ENCODE measurements at places on chromosomes 6 and 20.

- no peak for DNase-seq
Observed at GRCh38 chr20:15297059-15297875, 959.9 kb upstream of the FLRT3 start.

DNA sequence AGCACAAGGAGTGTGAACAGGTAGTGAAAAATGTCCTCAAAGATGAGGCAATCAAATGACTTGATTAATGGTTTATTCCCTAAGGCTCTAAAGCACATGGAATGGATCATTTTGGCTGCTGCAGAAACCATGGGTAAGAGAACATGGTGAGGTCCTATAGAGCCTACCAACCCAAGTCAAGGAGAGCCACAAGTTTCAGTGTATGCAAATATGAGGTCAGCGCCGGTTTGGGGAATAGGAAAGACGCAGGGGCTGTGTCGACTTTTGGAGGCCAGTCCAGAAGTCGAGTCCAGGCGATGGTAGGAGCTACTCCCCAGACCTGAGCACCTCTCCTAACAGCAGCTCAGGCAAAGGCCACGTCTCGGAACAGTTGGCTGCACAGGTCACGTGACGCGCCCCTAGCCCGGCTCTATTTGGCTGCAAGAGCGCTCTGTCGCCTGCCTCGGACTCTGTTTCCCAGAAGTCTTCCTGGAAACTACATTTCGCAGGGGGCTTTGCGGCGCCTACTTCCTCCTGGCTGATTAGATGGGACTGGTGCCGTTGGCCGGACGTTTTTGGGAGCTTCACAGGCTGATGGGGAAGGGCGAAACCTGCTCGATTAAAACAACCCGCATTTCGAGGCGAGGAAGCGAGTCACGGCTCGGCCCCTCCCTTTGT lies 74.4 kb upstream of the CHD6 start:
- DNase-seq: peak; percentile 62

GRCh38 chr6:134750669-134751068 lies 199.2 kb downstream of the ALDH8A1 start:
- peak; percentile 37 for DNase-seq

GRCh38 chr6:129525055-129525454 lies 184.9 kb downstream of the ARHGAP18 start:
- peak; percentile 79 for DNase-seq

- no peak for DNase-seq
Observed at GRCh38 chr20:539191-539590, 4.4 kb downstream of the CSNK2A1 start.

DNA sequence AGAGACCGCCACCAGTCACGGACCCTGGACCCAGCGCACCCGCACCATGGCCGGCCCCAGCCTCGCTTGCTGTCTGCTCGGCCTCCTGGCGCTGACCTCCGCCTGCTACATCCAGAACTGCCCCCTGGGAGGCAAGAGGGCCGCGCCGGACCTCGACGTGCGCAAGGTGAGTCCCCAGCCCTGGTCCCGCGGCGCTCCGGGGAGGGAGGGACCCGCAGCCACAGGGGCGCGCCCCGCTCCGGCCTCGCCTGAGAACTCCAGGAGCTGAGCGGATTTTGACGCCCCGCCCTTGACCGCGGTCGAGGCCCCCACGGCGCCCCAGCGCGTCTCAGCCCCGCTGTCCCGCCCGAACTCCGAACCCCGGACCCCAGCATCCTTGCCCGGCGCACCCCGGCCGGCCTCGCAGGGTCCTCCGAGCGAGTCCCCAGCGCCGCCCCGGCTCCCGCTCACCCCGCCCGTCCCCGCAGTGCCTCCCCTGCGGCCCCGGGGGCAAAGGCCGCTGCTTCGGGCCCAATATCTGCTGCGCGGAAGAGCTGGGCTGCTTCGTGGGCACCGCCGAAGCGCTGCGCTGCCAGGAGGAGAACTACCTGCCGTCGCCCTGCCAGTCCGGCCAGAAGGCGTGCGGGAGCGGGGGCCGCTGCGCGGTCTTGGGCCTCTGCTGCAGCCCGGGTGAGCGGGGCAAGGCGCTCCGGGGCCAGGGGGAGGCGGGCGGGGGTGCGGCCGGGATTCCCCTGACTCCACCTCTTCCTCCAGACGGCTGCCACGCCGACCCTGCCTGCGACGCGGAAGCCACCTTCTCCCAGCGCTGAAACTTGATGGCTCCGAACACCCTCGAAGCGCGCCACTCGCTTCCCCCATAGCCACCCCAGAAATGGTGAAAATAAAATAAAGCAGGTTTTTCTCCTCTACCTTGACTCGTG lies at the start of gene OXT:
Gene OXT (plus strand): TSS at position 11 of the 920 bp plus-strand sequence. CDS start 36 bp downstream, at position 47.
- no peak for DNase-seq

DNA sequence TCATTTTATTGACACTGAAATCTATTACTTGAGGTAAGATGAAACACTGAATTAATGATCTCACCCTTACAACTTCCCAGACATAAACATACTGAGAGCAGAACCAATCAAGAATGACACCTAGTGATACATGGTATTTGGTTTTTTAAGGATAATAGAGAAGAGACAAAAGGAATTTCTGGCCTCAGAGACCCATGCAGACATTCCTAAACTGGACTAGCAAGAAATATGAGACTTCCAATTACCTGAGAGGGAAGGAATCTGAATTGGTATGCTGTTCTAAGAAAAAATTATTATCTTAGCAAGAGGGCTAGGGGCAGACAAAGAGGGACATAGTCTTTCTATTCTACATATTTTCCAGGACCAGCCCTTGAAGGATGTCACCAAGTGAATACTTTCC lies 141.1 kb downstream of the BMP5 start:
- no peak for DNase-seq

DNA sequence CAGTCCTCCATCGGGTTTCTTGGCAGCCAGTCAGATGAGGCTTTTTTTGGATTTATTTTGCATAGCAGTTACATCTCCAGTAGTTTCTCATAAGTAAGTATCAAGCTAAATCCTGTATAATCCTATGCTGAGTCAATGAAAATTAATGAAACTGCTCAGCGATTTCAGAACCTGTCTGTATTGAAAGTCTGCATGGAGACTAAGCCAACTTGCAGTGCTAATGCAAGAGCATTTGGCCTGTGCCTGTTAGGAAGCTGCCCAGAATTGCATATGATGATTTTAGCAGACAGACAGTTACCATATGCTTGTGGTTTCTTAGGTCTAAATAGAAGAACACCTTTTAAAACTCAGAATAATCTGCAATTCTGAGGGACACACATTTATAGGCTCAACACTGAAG lies 25.2 kb upstream of the LRRN4 start:
- DNase-seq: no peak

DNA sequence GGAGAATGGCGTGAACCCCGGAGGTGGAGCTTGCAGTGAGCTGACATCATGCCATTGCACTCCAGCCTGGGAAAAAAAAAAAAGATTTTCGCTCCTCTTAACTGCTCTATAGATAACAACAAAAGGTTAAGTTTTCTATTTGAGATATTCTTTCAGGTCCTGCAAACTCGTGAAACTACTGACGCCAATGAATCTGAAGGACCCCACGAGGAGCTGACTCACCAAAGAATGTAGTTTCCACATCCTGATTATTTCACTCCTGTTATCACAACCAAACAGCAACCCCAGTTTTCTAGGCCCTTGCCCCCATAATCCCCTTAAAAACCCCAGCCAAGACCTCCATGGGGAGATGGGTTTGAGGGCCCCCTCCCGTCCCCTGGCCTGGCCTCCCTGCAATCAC lies 58.7 kb downstream of the OTOR start:
- DNase-seq: peak; percentile 9

DNA sequence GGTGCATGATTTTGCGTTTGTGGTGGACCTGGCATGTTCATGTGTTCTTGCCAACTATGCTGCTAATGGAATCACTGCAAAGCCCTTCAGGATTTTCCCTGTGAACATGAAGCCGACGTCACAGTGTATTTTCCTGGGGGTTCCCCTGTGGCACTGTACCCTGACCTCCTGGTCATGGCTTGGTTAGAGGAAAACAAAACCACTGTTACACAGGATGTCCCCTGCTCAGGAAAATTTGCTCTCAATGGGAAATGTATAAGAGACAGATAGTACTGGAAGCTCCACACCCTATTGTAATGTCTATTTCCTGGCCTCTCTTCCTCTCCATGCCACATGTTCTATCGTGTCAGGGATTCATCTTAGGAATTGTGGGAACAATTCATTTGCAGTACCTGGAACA lies 19.7 kb downstream of the TSHZ2 start:
- peak; percentile 30 for DNase-seq

DNA sequence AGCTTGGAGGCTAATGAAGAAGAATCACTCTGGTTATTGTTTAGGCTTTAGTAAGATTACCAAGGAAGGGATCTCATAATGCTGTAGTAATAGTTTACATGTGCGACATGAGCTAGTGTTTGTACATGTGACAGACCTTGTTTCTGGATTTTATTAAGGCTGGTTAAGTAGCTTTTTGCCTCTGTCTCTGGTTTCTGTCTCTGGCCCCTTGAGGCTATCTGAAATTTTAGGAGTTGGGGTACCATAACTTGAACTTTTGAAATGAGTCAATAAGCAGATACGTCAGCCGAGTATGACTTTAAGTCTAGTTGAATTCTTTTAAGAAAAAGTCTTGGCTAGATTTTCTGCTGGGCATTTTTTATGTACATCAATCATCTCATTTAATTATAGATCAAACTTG lies 9.5 kb downstream of the CBFA2T2 start:
- peak; percentile 8 for DNase-seq

GRCh38 chr6:122829456-122829855 lies 40.4 kb downstream of the SMPDL3A start:
- DNase-seq: no peak

DNA sequence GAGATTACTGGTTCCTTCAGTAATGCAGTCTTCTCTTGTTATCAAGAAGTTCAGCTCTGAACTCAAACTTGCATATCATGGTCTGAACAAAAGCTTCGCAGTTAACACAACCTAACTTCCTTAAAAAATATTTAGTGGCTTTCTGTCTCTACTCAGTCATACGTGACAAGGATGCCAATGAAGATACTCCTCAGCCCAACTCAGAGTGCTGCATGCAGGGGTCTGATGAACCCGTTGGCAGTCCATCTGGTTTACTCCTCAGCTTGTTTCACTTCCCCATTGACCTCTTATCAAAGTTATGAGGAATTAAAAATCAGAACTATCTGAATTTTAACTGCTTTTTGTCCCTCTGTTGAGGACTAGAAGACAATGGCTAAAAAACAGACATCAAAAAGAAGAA lies 56.6 kb upstream of the RIN2 start:
- no peak for DNase-seq

DNA sequence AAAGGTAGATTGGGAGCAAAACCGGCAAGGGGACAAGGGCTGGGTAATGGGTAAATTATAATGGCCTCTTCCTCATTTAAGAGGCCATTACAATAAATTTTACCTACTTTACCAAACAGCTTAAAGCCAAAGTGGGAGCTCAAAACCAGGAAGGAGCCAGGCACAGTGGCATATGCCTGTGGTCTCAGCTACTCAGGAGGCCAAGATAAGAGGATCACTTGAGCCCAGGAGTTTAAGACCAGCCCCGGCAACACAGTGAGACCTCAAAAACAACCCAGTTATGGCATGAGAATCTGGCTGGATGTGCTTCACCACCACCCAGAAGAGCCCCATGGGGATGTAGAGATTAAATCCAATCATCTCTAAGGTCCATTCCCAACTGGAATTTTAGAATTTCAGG lies 52.9 kb upstream of the TAF8 start:
- no peak for DNase-seq

DNA sequence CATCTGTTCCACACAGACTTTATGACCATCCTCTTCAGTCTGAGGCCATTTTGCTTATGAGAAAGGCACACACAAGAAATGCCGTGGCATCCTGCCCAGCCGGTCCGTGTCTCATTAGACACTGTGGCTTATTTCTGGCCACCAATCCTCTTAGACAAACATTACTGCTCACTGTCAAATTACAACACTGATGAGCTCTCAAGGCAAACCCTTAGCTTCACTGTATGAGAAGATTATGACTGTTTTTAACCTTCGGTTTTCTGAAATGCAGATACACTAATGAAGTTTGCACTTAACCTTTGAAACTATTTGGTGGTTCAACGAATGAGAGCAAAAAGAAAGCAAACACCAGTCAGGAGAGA lies 50.5 kb upstream of the DST start:
- DNase-seq: peak; percentile 95

- DNase-seq: no peak
Observed at GRCh38 chr20:44326391-44327159, 10.3 kb upstream of the R3HDML start.

DNA sequence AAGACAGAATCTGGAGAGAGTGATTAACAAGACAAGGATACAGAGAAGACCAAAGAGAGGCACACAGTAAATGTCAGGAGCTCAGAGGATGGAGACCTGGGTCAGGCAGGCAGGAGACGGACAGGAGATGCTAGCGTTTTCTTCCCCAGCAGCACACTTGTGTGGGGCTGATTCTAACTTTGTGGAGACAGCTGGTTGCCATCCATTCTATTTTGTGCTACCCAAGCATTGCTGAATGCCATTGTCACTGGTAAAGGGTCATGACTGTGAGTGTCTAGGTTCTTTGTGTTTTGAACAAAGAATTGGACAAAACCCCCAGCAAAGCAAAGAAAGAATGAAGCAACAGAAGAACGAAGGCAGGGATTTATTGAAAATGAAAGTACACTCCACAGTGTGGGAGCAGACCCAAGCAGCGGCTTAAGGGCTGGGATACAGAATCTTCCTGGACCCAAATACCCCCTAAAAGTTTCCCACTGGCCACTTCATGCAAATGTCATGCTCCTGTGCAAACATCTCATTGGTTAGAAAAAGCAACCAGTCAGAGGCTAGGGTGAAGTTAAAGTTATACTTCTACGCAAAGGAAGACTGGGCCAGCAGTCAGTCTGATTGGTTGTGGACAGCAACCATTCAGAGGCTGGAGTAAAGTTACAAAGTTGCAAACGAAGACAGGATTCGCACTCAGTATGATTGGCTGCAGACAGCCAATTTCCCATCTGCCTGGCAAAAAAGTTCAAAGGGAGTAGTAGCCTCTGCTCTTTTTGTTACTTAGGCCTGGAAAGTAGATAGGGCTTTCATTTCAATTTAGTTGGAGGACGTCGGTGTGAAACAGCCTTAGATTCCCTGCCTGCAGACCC lies 17.5 kb downstream of the PTK7 start:
- peak; percentile 94 for DNase-seq

DNA sequence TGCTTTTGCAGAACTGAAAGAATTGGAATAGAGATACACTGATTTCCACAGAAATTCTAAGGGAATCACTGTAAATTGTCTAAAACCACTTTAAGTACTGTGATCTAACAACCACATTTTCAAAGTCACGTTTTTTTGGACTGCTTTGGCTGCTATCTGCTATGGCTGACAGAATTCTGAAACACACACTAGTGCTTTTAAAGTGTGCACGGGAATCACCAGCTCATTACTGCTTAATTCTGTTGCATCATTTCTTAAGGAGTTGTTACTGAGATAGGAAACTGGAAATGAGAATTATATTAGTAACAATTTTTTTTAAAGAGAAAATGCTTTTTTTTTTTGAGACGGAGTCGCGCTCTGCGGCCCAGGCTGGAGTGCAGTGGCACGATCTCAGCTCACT lies 716.5 kb upstream of the NRSN1 start:
- DNase-seq: no peak

GRCh38 chr6:14824060-14824459 lies 421.8 kb upstream of the JARID2 start:
- DNase-seq: no peak

- DNase-seq: peak; percentile 73
Observed at GRCh38 chr20:5844063-5844681, 94.0 kb downstream of the SHLD1 start.

GRCh38 chr6:163191704-163192537 lies 222.6 kb upstream of the QKI start:
- no peak for DNase-seq

Measured in fibroblast of mammary gland (primary cell).